ENCODE measurements at places on chromosomes 7 and 10.

DNA sequence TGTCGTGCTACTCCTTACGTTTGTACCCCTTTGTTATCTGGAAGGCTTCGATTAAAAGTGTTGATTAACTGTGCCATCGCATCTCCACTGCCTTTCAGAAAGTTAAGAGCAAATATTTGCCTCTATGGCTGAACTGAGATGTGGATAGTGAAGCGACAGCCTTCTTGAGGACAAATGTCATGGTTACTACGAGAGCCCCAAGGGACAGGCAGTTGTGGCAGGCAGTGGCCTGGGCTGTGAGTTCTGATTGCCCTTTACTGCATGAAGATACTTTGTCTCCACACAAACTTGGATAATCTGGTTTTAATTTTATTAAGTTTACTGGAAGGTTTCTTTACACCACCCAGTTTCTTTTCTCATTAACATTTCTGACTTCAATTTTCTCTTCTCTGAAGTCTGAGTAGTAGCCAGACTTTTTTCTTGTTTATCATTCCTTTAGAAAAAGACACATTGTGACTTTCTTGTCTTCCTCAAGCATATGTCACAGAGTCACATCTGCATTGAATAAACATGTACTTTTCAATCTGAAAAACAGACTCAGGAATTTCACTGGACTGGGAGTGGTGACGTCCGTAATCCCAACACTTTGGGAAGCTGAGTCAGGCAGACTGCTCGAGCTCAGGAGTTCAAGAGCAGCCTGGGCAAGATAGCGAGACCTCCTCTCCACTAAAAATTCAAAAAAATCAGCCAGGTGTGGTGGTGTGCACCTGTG is 1.5 kb downstream of the TAS2R41 start:
- DNase-seq, result no peak

DNA sequence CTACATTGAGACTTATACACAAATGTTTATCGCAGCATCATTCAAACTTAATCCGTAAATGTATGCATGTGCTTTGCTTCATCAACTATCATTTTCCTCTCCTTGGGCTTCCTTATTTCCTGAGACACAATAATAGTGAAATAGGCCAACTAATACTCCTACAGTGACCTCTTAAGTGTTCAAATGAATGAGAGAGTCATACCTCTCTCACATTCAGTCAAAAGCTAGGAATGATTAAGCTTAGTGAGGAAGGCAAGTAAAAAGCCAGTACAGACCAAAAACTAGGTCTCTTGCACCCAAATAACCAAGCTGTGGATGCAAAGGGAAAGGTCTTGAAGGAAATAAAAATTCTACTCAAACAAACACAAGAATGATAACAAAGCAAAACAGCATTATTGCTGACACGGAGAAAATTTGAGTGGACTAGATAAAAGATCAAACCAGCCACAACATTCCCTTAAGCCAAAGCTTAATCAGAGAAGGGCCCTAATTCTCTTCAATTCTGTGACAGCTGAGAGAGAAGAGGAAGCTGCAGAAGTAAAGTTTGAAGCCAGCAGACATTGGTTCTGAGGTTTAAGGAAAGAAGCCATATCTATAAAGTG is 72.3 kb downstream of the GLCCI1 start:
- no peak for DNase-seq

DNA sequence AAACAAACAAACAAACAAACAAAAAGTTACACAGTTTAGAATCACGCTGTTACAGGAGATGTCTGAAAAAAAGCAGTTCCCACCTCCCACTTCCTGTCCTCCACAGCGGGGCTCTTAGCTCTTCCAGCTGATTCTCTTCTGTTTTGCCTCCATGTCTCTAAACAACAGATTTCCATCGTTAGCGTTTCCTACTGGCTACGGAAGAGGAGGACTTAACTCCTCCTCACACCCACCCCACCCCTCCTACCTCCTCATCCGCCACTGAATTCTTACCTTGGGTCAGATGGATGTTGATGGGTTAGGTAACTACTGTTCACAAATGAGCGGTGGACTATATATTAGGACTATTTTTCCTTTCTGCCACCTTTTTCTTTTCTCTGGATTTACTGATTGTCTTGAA is 36.8 kb upstream of the NUB1 start:
- DNase-seq, result no peak

GRCh38 chr7:107708956-107709355 is 35.0 kb upstream of the CBLL1 start:
- no peak for DNase-seq

GRCh38 chr10:16890691-16891090 is 73.5 kb upstream of the RSU1 start:
- no peak for DNase-seq

GRCh38 chr10:45040921-45041542 is 40.3 kb downstream of the ZNF22 start:
- no peak for DNase-seq

DNA sequence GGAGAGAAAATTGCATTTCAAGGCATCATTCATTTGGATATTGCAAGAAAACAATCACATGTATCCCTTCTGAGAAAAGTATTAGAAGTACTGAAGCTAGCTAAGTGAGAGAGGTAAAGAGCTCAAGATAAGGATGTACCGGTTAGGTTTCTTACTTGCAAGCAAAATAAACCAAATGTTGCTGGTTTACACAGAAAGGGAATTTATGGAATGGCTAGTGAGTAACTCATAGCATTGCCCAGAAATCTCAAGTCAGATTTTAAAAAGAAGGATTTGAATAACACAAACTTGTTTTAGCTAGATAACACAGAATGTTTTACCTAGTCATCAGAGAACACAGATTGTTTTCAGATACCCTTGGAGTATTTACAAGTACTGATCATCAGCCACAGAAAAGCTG is 30.6 kb downstream of the KLHL7 start:
- no peak for DNase-seq

Data from SHP77 treated with DMSO at 0.1 percent for 48 hours (cell line).